ENCODE measurements at places on chromosomes 2 and 18. TPM values are rescaled to one million over a fixed set of nuclear protein-coding genes. Genes with fewer than 3 reads are reported as not detected.

The KCNK3 gene
- total RNA-seq: 1.1 TPM

The NT5DC4 gene
- not detected for total RNA-seq

The TCF23 gene
- total RNA-seq: not detected

The HOXD12 gene
- total RNA-seq: not detected

The ATP9B gene
- 15.3 TPM for total RNA-seq

The FKBP7 gene
- 13.5 TPM for total RNA-seq

The C2orf66 gene
- 0.06 TPM for total RNA-seq

The CAB39 gene
- 51.5 TPM for total RNA-seq
